Activated T-cell treated with anti-CD3 and anti-CD28 coated beads, Interleukin-2, amount 50 U/mL, for 1 hour (primary cell): ENCODE measurements at places on chromosomes 11 and 22.

DNA sequence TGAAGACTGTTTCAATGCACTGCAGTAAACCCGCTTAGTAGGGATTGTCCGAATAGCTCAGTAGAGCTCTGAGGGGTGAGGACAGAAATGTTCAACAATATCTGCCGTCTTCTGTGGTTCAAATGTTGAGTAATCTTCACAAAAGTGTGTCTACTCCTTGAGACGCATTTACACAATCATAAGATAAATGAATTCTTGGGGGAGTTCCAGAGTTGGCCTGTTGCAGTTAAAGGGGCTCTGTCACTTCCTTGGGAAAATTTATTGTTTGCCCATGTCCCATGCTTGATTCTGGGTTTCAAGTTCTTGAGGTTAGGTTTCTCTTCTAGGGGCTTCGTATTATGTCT is 614 bp downstream of the ANO3 start:
- DNase-seq = no peak

DNA sequence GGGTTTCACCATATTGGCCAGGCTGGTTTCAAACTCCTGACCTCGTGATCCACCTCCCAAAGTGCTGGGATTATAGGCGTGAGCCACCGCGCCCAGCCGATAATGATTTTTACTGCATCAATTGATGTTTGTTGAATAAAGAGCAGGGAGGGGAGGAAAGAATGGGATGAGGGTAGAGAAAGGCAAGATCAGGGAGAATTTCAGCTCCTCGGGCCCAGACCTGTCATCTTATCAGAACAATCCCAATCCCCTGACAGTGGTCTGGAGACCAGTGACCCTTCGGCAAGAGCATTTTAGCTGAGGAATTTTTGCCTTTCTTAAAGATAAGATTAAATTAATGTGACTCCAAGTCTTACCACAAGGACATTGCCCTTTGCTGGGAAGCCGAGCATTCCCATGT is 15.0 kb upstream of the ANO1 start:
- DNase-seq = no peak

- no peak for DNase-seq
Observed at GRCh38 chr11:126607374-126607773, 251.9 kb downstream of the ST3GAL4 start.

- no peak for DNase-seq
Observed at GRCh38 chr11:97149741-97150140, 759.9 kb downstream of the JRKL start.

DNA sequence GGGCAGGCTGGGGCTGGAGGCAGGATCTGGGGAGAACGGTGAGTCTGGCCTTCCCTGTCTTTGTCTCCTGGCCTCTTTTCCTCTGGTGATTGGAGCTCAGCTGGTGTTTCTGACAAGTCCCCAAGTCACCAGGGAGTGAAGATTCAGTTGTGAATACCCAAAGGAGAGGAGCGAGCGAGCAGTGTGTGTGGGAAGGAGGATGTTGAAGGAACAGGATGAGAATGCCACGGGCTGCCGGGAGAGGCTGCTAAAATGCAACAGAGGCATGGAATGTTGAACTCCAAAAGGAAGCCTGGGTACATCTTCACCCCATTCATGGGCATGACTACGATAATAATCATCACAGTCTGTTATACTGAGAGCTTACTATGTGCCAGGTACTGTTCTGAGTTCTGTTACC is 163.3 kb downstream of the CEP164 start:
- no peak for DNase-seq

DNA sequence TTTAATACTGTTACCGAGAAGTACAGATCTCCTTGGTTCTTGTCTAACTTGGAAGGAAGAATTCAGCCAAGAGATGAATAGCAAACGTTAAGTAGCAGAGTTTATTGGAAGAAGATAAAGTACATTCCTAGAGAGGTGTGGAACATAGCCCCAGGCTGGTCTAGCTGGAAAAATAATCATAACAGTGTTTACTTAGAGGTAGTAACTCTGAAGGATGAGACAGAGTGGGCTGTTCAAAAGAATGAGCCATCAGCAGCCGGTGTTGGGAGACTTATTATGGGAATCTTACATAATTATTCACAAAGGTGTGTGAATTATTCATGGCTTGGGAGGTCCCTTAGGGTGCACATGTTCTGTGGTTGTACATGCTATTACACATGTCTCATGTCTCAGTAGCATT is 276.5 kb downstream of the LUZP2 start:
- no peak for DNase-seq

DNA sequence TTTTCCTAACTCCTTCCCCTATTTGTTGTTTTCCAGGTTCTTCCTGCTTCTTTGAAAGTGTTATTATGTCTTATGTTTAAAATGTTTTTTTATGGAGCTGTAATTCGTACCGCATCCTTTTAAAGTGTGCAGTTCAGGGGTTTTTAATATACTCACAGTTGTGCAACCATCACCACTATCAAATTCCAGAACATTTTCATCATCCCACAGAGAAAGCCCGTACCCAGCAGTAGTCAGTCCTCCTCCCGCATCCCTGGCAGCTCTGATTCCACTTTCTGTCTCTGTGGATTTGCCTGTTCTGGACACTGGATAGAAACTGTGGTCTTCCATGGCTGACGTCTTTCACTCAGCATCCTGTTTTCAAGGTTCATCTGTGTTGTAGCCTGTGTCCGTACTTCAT is 73.7 kb downstream of the JAM3 start:
- no peak for DNase-seq

DNA sequence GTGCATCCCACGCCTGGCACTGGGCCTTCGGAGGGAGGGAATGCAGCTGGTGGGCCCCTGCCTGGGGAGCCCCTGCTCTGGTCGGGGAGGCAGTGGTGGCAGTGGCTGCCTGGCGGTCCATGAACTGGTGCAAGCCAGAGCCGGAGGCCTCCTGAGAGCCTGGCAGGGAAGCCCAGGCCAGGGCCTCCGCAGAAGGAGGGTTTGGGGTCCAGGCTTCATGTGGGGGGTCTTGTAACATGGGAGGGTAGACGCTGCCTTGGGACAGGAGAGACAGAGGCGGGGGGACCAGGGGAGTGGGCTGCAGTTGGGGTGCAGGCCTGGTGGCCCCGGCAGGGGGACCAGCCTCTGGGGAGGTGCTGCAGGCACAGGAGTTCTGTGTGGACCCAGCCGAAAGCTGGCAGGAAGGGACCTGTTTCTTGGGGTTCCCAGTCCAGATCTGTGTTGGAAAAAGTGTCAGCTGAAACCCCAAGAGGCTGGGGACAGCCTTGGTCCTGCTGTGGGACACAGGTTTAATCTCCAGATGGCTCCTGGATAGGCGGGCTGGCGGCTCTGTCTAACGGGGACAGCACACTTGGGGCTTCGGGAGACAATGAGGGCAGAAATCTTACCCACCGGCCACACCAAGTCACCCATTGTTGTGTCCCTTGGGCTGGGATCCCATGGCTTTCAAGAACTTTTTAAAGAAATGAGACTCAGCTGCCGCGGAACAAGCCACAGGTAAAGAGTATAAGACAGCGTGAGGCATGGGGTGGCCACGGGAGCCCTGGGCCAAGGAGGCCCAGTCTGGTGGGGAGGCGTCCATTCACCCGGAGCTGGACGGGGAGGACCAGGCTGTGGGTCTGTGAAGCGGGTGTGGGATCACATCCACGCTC is 73.5 kb downstream of the KCNQ1 start:
- peak; percentile 13 for DNase-seq

GRCh38 chr11:36041988-36042611 is 98.2 kb downstream of the LDLRAD3 start:
- DNase-seq = no peak

DNA sequence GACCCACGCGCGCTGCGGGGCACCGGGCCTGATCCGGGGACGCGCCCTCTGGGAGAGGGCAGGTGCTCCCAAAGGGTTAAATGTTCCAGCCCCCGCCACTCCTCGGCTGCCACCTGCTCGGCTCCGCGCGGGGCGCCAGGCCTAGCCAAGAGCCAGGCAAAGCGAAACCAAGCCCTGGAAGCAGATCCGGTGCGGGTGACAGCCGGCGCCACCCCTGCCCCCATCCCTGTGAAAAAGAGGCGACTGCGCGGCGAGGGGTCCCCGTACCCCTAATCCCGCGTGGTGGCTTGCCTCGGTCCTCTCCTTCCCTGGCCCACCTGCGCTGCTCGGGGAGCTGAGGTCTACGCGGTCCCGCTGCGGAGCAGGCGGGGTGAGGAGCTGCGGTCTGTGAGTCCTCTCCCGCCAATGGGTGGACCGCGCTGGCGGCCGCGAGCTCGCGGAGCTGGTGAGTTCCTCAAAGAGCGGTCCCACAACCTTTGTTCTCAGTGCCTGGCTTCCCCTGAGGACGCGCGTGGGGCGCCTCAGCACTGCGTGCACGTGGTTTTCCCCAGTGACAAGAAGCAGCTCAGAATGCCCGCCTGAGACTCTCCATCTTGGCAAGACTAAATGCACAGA is at the start of gene ME3:
ME3 (minus strand) TSS at position 610 of the 615 bp plus-strand sequence.
- peak; percentile 39 for DNase-seq

GRCh38 chr11:32312865-32313403 is 122.4 kb downstream of the WT1 start:
- DNase-seq = no peak

- no peak for DNase-seq
Observed at GRCh38 chr11:9951807-9952206, 287.9 kb downstream of the SWAP70 start.

- DNase-seq = no peak
Observed at GRCh38 chr11:10746871-10747270, 4.2 kb upstream of the CTR9 start.

DNA sequence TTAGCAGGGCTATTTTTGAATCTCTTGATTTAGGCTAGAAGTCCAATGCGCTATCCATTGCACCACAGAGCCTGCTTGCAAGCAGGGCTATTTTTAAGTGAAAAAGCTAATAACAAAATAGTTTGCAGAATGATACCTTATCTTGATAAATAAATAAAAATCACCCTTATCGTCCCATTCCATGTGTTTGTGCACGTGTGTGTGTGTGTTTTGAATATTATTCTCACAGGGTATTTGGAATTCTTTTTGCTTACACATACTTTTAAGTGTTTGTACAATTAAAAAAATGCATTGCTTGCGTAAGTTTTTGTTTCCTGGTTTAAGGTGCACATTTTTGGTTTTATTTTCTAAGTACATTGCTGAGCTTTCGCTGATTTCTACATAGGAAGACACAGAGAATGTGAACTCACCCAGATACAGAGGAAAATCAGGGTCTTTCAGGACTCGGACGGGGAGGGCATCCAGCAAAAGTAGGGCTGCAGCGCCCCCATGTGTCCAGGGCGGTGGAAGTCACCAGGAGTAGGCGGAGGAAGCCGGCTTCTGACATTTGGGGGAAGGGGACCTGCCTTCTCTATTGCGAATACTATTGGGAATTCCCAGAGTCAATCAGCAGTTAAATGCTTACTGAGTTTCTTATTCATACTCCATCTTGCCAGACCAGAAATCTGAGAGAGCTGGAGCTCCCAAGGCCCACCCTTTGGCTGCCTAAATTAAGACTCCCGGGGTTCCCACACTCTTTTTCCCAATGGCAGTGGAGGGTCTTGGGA is 27.3 kb downstream of the SLC1A2 start:
- peak; percentile 90 for DNase-seq

GRCh38 chr11:65586676-65587075 is 8.9 kb downstream of the KCNK7 start:
- no peak for DNase-seq

- no peak for DNase-seq
Observed at GRCh38 chr11:106278391-106278790, 200.9 kb downstream of the AASDHPPT start.

GRCh38 chr22:43878079-43878795 is 13.6 kb downstream of the PNPLA5 start:
- no peak for DNase-seq

GRCh38 chr11:109970516-109971183 is 122.5 kb upstream of the ZC3H12C start:
- DNase-seq = no peak

DNA sequence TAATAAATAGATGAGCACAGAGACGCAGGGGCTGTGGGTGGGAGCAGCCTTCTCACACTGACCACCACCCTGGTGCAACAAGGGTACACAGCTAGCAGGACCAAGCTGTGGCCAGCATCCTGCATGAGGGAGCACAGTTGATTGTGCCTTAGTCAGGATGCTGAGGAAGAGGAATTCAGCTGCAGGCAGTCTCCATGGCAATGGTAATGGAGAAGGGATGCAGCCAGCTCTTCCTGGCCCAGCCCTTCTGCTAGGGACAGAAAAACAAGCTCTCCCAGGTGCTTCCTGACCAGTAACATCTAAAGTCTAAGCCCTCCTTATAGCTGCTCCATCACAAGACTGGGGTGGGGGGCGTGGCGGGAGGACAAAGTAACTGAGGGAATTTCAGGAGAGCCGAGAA is 363.5 kb downstream of the BUD13 start:
- no peak for DNase-seq

- DNase-seq = no peak
Observed at GRCh38 chr22:41770715-41771468, 29.6 kb upstream of the CCDC134 start.

DNA sequence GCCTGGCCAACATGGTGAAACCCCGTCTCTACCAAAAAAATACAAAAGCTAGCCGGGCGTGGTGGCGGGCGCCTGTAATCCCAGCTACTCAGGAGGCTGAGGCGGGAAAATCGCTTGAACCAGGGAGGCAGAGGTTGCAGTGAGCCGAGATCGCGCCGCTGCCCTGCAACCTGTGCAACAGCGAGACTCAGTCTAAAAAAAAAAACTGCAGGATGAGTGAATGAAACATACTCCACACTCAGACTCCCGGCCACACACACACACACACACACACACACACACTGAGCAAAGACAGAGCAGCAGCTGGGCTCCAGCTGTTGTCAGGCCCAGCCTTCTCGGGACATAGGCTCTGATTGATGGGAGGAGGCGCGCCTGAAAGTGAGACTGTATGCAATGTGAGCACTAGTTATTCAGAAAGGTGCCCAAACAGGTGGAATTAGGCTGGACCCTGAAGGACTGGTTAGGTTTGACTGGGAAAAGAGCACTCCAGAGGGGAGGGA is 1.5 kb upstream of the PLEKHA7 start:
- DNase-seq = no peak

- no peak for DNase-seq
Observed at GRCh38 chr11:22879630-22880029, 19.4 kb upstream of the CCDC179 start.

GRCh38 chr11:32172848-32173834 is 82.3 kb downstream of the RCN1 start:
- no peak for DNase-seq

GRCh38 chr11:1126935-1127663 is 30.7 kb upstream of the MUC5AC start:
- DNase-seq = no peak

DNA sequence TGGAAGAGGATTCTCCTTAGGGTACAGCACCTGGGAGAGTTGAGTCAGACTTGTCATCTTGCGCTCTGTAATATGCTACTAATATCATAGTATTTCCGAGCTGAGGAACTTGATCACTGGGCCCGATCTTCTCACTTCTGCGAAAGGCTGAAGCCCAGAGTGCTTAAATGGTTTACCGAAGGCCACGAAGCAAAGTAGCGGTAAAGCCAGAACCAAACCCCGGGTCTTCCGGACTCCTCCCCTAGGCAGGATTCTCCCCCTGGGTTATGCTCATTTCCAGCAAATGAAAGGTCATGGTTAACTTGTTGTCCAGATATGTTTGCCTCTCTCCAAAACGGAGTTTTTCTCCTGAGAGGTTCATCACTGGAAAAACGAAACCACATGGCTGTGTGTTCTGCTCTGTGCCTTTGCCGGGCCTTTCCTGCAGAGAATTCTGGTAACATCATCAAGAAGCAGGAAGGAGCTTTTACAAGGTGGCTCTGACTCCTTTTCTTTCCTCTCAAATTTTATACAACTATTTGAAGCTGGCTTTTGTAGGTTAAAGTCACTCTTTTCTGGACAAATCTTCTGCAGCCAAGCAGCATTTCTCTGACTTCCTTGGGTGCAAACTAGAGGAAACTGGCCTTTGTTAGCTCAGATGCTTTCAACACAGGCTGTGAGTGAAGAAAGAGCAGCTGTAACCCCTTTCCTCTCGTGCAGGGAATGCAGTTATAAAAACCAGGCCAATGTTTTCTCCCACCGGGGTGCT is 35.5 kb downstream of the UBASH3B start:
- no peak for DNase-seq
